Gastrocnemius medialis (tissue), 4 donors: ENCODE measurements at places on chromosomes 1 and 21.

DNA sequence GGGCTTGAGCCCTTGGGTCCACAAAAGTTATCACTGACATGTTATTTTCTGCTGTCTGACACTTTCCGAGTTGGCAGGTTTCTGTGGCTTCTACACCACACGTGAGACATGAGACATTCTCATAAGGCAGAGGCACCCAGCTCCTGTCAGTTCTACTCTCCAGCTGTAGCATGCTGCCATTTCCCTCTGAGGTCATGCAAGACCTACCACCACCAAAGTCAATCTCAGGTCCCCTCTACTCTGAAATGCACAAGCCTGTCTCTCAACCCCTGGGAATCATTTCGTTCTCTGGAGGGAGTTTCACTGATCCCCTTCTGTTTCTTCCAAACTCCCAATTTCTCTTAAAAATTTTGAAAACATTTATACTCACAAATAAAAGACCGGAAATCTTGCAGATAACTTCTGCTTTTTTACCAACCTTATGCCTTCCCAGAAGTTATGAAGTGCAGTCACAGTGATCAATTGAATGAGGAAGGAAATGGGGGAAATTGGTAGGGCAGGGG is 39.5 kb upstream of the CR2 start:
- no peaks in the 10 kb centered on the region for H3K4me1 ChIP-seq
- no peaks in the 10 kb centered on the region for H3K36me3 ChIP-seq
- no peak overlapping the region for H3K4me3 ChIP-seq
- no peaks in the 10 kb centered on the region for H3K27me3 ChIP-seq

GRCh38 chr1:163038928-163039706 is 30.0 kb upstream of the RGS4 start:
- H3K4me1 ChIP-seq: no peaks in the 10 kb centered on the region
- no peak for DNase-seq
- no peak overlapping the region for H3K27ac ChIP-seq
- no peak overlapping the region for H3K4me3 ChIP-seq

GRCh38 chr1:60279798-60280197 is 206.2 kb upstream of the C1orf87 start:
- no peak overlapping the region for H3K27ac ChIP-seq
- H3K27me3 ChIP-seq: no peaks in the 10 kb centered on the region
- no peak overlapping the region for H3K4me3 ChIP-seq
- no peak for DNase-seq

DNA sequence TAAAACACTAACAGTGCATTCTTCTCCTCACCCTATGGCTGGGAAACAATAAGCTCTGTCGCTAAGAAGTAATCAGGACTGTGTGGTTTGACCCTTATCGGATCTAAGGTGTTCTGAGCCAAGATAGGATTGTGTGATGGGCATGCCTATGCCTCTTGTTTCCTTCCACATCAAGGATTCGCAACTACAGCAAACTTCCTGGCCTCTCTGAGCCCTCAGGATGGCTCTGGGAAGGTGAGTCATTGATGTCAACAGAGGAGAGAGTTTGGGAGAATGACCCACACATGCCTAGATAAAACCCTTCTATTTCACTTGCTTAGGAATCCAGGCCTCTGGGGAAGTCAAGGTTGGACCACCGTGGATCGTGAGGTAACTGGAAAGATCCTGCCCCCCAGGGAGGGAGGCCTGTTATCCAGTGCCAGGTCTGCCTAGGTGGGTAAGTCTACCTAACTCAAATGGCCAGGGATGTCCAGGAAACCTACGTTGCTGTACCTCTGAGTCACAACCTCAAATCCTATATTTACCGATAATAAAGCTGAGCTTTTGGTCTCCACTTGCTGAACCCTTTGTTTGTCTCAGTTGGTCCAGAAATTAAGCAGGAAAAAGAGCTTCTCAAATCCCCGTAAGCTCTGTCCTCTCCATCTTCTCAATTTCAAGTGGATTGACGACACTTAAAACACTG is 27.4 kb downstream of the TIAM1 start:
- H3K4me1 ChIP-seq: no peaks in the 10 kb centered on the region
- no peak overlapping the region for H3K27ac ChIP-seq
- no peaks in the 10 kb centered on the region for H3K36me3 ChIP-seq
- no peaks in the 10 kb centered on the region for H3K27me3 ChIP-seq
- H3K4me3 ChIP-seq: no peak overlapping the region
- DNase-seq: no peak

GRCh38 chr1:33719326-33719725 is 144.6 kb upstream of the HMGB4 start:
- DNase-seq: no peak
- no peak overlapping the region for H3K4me3 ChIP-seq
- H3K27ac ChIP-seq: no peak overlapping the region
- no peaks in the 10 kb centered on the region for H3K36me3 ChIP-seq

DNA sequence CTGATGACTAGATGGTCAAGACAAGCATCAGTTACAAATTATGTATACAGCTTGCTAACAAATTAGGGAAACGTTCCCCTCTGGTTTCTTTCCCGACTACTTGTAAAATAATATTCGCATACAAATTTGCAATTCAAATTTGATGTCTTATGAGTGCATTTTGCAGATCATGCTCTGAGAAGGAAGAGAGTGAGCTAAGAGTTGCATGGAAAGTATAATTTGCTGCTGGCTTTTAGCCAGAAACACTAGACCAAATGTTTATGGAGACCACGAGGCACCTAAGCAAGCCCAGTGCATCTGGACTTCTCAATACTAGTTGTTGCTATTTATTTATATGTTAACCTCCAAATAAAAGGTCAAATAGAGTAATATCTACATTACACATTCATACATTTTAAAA is 216.0 kb downstream of the SMYD3 start:
- H3K4me3 ChIP-seq: no peak overlapping the region
- H3K36me3 ChIP-seq: no peaks in the 10 kb centered on the region
- no peak overlapping the region for H3K27ac ChIP-seq
- H3K4me1 ChIP-seq: no peaks in the 10 kb centered on the region
- no peaks in the 10 kb centered on the region for H3K27me3 ChIP-seq

DNA sequence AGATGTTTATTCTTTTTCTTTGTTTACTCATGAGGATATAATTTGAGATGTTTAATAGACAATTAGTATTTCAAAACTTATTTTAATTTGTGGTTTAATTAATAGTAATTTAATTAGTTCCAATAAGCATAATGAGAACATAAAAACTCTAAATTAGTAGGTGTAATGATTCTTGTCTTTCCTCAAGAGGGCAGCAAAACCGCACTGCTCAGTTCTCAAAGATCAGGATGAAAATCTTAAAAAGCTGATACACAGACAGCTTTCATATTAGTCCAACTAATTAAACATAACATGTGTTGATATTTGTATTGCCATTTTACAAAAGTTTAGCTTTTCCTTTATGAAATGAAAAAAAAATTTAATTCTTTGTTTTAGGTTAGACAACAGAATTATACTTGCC is 106.7 kb upstream of the C21orf91 start:
- no peak for DNase-seq
- no peak overlapping the region for H3K4me3 ChIP-seq
- no peaks in the 10 kb centered on the region for H3K4me1 ChIP-seq
- H3K27ac ChIP-seq: no peak overlapping the region
- H3K36me3 ChIP-seq: no peaks in the 10 kb centered on the region
